ENCODE measurements at places on chromosomes 1 and 21. TPM values are rescaled to one million over a fixed set of nuclear protein-coding genes. Genes with fewer than 3 reads are reported as not detected.

- no peaks in the 10 kb centered on the region for H3K36me3 ChIP-seq
- H3K4me3 ChIP-seq: no peak overlapping the region
- no peaks in the 10 kb centered on the region for H3K4me1 ChIP-seq
- H3K27ac ChIP-seq: no peak overlapping the region
- H3K27me3 ChIP-seq: no peaks in the 10 kb centered on the region
These were observed 13.6 kb upstream of the ENAH start for GRCh38 chr1:225666495-225666894.

DNA sequence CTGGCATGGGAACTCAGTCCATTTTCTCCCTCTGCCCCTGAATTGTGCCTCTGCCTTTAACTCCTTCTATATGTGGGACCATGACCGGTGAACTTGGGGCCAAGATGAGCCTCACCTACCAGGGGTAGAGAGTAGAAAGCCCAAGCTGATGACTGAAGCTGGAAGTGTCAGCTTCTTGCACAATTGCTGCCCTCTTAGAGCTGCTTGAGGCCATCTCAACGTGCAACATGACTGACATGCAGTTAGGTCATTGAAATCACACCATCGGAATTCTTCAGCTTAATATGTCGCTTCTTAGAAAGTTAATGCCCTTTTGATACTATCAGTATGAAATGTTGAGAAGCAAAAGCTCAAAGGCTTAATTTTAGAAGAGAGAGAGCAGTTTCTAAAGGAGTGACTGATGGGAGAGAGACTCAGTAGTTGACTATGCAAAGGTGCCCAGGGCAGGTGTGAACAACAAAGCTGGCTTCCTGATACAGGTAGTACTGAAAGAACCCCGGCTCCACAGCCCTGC, 89.4 kb upstream of the UBE2U start:
- H3K4me3 ChIP-seq: no peak overlapping the region

DNA sequence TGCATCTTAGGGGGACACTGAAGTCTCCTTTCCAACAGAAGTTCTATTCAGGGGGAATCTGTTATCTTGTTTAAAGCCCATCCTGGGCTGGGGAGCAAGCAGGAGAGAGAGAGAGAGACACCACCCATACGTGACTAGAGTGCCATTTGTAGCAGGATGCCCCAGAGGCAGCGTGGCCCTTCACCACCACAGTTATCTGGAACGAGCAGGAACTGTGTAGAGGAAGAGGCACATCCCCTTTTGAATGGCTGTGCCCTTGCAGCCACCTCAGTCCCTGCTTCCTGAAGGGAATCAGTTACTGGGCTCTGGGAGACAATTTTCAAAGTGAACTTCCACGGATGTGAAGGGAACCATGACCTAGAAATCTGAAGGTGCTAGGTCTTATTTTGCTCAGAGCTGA, 19.4 kb upstream of the LAMTOR5 start:
- peaks cover 7% of the 10 kb centered on the region for H3K27me3 ChIP-seq
- peaks cover 5% of the 10 kb centered on the region for H3K4me1 ChIP-seq
- peaks cover 3% of the 10 kb centered on the region for H3K36me3 ChIP-seq
- no peak for DNase-seq
- no peak overlapping the region for H3K4me3 ChIP-seq
- H3K27ac ChIP-seq: no peak overlapping the region

DNA sequence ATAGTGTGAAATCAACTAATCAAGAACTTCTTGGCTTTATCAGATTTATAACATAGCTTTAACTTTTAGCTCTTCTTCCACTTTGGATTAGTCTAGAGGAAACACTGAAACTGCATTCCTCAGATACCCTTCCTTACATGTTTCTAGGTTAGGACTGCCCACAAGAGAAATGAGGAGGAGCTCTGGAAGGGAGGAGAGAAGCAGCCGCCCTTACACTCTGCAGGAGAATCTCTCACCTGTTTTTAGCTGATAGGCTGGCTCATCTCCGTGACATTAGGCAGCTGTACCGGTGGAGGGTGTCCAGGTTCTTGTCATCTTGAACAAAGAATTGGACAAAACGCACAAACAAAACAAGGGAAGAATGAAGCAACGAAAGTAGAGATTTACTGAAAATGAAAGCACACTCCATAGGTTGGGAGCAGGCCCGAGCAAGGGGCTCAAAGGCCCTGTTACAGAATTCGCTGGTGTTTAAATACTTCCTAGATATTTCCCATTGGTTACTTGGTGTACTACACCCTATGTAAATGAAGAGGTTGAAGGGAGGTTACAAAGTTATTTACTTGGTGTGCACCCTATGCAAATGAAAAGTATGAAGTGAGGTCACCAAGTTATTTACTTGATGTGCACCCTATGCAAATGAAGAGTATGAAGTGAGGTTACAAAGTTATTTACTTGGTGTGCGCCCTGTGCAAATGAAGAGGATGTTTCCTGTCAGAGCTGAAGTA, 524.9 kb upstream of the CHRM3 start:
- H3K27me3 ChIP-seq: no peaks in the 10 kb centered on the region
- H3K27ac ChIP-seq: no peak overlapping the region
- H3K4me3 ChIP-seq: no peak overlapping the region
- no peak for DNase-seq
- no peaks in the 10 kb centered on the region for H3K36me3 ChIP-seq

The SASS6 gene
- 4.0 TPM for total RNA-seq

DNA sequence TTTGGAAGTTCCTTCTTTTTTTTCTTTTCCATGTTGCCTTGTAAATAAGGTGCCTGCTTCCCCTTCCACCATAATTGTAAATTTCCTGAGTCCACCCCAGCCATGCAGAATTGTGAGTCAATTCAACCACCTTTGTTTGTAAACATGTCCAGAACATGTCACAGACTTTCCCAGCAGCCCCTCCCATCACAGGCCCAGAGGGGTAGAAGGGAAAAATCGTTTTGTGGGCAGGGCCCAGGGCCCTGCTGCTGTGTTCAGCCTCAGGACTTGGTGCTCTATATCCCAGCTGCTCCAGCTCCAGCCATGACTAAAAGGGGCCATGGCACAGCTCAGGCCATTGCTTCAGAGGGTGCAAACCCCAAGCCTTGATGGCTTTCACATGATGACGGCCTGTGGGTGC, 384.6 kb upstream of the NCAM2 start:
- no peak for DNase-seq
- no peak overlapping the region for H3K4me3 ChIP-seq
- H3K27ac ChIP-seq: no peak overlapping the region
- H3K4me1 ChIP-seq: no peaks in the 10 kb centered on the region
- no peaks in the 10 kb centered on the region for H3K36me3 ChIP-seq

DNA sequence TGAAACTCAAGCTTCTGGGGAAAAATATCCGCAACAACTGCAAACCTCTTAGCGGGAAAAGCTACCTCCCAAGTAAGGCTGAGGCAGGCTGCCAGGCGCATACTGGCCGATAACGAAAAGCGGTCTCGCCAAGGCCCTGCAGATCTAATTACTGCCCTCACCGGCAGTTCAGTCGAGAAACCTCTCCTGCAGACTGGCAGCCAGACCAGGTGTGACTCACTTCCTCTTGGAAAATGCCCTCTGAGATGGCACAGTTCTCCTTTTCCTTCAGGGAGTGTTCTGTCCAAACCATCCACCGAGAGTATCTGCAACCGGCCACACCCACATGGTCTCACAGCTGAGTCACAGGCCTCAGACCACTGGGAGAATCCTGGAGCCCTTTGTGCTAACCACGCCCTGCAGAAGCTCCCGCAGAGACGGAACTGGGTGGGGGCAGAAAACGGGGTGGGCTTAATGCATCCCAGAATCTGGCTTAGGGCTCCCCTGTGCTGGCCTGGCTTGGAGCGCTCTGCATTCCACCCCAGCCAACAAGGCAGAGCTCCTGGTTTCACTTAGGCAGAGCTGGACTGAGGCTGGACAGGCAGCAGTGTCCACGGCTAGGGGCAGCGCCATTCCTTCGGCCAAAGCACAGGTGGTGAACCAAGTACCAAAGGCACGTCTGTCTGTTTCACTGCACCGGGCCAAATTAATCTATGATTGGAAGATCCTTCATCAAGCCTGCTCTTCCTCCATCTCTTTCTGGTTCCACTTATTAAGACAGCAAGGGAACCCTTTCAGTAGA, 1.2 kb downstream of the S100A10 start:
- peak overlapping the region; percentile 92 for H3K4me3 ChIP-seq
- H3K4me1 ChIP-seq: peaks cover 6% of the 10 kb centered on the region
- peak overlapping the region; percentile 91 for H3K27ac ChIP-seq
- H3K36me3 ChIP-seq: no peaks in the 10 kb centered on the region
- H3K27me3 ChIP-seq: peaks cover 10% of the 10 kb centered on the region

GRCh38 chr21:38793926-38794713, 11.6 kb upstream of the ETS2 start:
- no peaks in the 10 kb centered on the region for H3K4me1 ChIP-seq
- H3K4me3 ChIP-seq: no peak overlapping the region
- H3K36me3 ChIP-seq: peaks cover 6% of the 10 kb centered on the region
- peaks cover 4% of the 10 kb centered on the region for H3K27me3 ChIP-seq

GRCh38 chr21:25925064-25925800, 190.5 kb downstream of the GABPA start:
- H3K4me3 ChIP-seq: no peak overlapping the region
- H3K36me3 ChIP-seq: peaks cover 11% of the 10 kb centered on the region
- DNase-seq: no peak
- H3K4me1 ChIP-seq: peaks cover 4% of the 10 kb centered on the region

The COL16A1 gene
- 52.2 TPM for total RNA-seq

The TAS1R1 gene
- total RNA-seq: not detected

The CNIH3 gene
- 4.4 TPM for total RNA-seq

DNA sequence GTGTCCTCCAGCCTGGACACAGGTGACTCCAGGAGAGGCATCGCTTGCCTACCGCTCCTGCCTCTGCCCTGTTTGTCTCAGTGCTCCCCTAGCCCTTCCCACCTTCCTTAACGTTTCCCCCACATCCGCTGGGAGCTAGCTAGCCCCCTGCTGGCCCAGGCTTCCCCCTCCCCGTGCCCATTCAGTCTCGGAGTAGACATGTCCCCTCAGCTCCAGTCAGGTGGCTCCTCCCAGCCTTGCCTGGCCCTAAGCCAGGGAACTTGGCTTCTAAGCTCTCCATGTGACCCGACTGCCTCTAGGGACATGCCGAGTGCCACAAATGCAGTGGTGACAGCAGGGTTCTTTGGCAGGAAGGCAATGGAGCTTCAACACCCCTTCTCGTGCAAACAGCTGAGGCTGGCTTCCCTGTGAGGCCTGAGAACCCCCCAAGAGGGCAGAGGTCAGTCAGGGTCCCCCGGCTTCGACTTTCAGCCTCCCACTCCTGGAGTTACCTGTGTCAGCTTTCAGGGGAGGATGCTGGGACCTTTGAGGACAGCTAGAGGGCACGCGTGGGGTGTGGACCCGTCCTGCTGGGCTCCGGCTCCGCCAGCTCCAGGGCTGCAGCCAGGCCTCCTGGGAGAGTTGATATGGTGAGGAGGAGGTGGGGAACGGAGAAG, 16.2 kb downstream of the DRAXIN start:
- H3K36me3 ChIP-seq: no peaks in the 10 kb centered on the region
- peaks cover 2% of the 10 kb centered on the region for H3K27me3 ChIP-seq
- peak overlapping the region; percentile 38 for H3K27ac ChIP-seq
- H3K4me3 ChIP-seq: no peak overlapping the region
- peak; percentile 59 for DNase-seq
- H3K4me1 ChIP-seq: peaks cover 30% of the 10 kb centered on the region

- H3K4me3 ChIP-seq: no peak overlapping the region
- DNase-seq: no peak
- H3K27ac ChIP-seq: peak overlapping the region; percentile 41
- peaks cover 5% of the 10 kb centered on the region for H3K27me3 ChIP-seq
These were observed 108.8 kb downstream of the KIF26B start for GRCh38 chr1:245263529-245264095.

GRCh38 chr1:58886611-58887010, 102.8 kb upstream of the JUN start:
- no peak overlapping the region for H3K4me3 ChIP-seq
- no peaks in the 10 kb centered on the region for H3K36me3 ChIP-seq
- no peak for DNase-seq
- H3K27ac ChIP-seq: no peak overlapping the region
- peaks cover 4% of the 10 kb centered on the region for H3K27me3 ChIP-seq

The FBXO44 gene
- total RNA-seq: 51.7 TPM

DNA sequence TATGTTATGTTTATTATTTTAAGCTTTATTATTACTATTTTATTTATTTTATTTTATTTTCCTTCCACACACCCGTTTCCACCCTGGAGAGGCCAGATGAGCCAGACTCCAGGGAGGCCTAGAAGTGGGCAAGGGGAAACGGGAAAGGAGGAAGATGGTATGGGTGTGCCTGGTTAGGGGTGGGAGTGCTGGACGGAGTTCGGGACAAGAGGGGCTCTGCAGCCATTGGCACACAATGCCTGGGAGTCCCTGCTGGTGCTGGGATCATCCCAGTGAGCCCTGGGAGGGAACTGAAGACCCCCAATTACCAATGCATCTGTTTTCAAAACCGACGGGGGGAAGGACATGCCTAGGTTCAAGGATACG, 468 bp upstream of the MX1 start:
- H3K27me3 ChIP-seq: peaks cover 8% of the 10 kb centered on the region
- H3K4me1 ChIP-seq: peaks cover 9% of the 10 kb centered on the region
- H3K27ac ChIP-seq: no peak overlapping the region
- no peak for DNase-seq
- H3K36me3 ChIP-seq: no peaks in the 10 kb centered on the region

- peaks cover 18% of the 10 kb centered on the region for H3K27me3 ChIP-seq
- H3K36me3 ChIP-seq: no peaks in the 10 kb centered on the region
- H3K4me3 ChIP-seq: peak overlapping the region; percentile 75
- peaks cover 55% of the 10 kb centered on the region for H3K4me1 ChIP-seq
- DNase-seq: no peak
- H3K27ac ChIP-seq: peak overlapping the region; percentile 48
These were observed 17.6 kb downstream of the NES start for GRCh38 chr1:156659661-156659987.

DNA sequence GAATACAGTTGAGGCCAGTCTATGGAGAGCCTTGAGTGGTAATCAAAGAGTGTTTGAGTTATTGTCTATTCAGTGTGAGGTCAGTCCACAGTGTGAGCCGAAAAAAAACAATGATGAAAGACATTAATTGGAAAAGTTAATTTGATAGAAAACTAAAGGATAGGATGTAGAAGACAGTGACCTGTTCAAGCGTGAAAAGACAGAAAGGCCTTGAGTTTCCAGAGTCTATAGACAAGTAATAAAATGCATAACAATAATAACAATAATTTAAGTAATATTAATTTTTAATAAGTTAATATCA, 90.4 kb downstream of the SLC30A10 start:
- peaks cover 4% of the 10 kb centered on the region for H3K4me1 ChIP-seq
- DNase-seq: no peak
- no peak overlapping the region for H3K4me3 ChIP-seq
- peaks cover 2% of the 10 kb centered on the region for H3K27me3 ChIP-seq

- H3K36me3 ChIP-seq: no peaks in the 10 kb centered on the region
- no peak for DNase-seq
- no peaks in the 10 kb centered on the region for H3K4me1 ChIP-seq
These were observed 98.0 kb upstream of the DUSP10 start for GRCh38 chr1:221839782-221840395.
